NCI-H2081 treated with DMSO at 0.1 percent for 48 hours (cell line): ENCODE measurements at places on chromosomes 7 and 10.

GRCh38 chr7:471866-472639 is 47.6 kb downstream of the PDGFA start:
- DNase-seq = no peak

DNA sequence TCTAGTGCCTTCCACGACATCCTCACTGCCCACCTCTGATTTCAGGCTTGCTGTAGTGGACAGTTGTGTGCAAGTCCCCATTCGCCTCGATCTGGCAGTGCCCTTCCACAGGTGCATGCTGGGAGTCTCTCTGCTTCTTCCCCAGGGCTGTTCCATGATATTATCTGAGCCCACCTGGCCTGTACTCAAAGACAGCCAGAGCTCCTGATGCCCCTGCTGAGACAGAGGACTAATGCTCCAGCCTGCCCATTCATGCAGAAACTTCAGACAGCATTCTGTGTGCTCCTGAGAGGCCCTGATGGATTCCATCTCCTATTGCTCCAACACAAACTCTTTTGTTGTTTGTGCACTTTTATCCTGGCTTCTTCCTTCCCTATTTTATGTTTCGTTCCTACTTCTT is 164.8 kb upstream of the PRSS58 start:
- no peak for DNase-seq

- no peak for DNase-seq
Measured at GRCh38 chr7:154862153-154862791, 140.7 kb downstream of the PAXIP1 start.

- no peak for DNase-seq
Measured at GRCh38 chr10:48634198-48634983, 29.5 kb upstream of the ARHGAP22 start.

DNA sequence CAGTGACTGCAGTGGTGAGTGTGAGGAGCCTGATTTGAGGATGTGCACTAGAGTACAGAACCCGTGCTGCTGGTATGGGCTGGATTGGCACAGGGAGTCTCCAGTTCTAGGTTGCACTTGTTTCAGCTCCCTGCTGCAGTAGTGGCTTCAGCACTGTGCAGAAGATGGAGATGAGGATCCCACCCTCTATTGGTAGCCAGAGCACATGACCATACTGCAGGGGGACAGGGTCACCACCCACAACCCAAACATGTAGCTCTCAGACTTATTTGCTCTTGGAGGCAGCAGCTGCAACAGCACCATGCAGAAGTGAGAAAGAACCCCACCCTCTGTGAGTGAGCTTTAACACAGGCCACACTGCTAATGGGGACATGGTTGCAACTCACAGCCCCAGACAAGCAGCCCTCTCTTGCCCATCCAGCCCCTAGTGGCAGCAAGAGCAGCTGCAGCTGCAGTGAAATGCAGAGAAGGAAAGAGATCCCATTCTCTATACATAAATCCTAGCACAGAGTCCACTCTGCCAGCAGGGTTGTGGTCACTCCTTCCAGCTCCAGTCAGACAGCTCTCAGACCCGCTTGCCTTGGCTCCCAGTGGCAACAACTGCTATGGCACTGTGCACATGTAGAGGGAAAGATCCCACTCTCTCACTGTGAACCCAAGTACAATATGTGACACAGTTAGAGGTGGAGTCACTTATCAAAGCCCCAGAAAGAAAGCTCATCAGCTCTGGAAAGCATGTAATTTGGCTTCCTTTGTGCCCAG is 51.4 kb upstream of the SCIN start:
- DNase-seq = no peak
